ENCODE measurements at places on chromosomes 1 and 21.

- no peak for DNase-seq
Observed at GRCh38 chr1:29579821-29580425, 343.6 kb downstream of the PTPRU start.

DNA sequence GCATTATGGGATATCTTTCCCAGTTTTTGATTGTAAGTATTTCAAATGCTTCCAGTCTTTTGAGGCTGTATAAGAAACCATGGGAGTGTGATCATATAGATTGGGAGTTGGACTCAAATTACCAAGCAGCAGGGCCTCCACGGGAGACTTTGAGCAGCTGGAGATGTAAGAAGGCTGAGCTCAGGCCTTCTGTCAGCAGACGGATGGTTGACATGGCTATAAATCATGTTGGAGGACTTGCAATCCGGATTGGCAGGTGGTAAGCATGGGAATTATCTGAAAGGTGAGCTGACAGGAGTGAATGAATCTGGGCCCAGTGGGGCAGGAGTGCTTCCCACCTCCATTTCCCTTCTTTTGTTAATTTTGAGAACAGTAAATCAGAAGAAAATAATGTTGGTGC is 83.2 kb upstream of the PPM1J start:
- no peak for DNase-seq

- DNase-seq: no peak
Observed at GRCh38 chr21:29763674-29764073, 176.1 kb downstream of the GRIK1 start.

DNA sequence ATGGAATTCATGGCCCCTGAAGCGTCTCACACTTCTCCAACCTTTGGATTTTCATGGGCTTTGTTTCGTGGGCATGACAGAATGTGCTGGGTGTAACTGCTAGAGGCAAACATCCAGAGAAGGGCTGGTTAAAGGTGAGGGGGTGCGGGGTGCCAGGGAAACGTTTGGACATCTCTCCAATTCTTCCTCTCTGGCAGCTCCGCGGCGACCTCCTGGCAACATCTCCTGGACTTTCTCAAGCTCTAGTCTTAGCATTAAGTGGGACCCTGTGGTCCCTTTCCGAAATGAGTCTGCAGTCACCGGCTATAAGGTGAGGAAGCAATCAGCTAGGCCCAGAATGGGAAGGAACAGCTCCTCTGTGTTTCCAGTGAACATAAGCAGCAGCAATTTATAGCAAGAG is 12.0 kb downstream of the TMEM81 start:
- DNase-seq: no peak

GRCh38 chr1:147527941-147528936 is 13.1 kb upstream of the BCL9 start:
- DNase-seq: no peak

DNA sequence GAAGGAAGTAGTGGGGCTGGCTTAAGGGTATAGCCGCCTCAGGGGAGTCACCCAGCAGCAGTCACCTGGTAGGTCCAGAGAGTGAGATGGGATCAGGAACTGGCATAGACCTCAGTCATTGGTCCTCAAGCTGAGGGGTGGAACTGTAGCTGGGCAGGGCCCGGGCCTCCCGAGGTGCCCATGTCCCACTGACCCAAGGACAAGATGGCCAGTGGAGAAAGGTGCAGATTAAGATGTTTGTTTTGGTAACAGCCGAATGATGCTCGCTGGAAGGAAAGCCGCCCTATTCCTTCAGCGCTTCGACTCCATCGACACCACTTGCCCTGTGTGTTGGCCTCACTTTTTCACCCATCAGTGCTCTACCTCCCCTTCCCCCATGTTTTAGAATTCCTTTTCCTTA is 16.4 kb downstream of the COL9A2 start:
- no peak for DNase-seq

GRCh38 chr1:35660581-35661473 is 19.5 kb upstream of the PSMB2 start:
- no peak for DNase-seq

- no peak for DNase-seq
Observed at GRCh38 chr21:43825936-43826622, 36.7 kb downstream of the RRP1 start.

GRCh38 chr1:227998374-227999055 is 8.3 kb upstream of the WNT3A start:
- DNase-seq: no peak

DNA sequence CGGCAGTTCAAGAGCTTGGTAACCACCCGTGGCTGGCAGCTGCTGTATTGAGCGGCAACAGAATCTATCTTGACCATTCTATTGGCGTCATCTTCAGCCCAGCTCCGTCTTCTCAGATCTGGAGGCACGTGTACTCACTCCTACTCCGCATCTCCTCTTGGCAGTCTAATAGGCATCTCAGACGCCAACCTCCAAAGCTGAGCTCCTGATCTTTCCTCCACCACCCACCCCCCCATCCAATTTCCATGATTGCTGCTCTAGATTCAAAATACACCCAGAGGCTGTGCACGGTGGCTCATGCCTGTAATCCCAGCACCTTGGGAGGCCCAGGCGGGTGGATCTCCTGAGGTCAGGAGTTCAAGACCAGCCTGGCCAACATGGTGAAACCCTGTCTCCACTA is 84.6 kb upstream of the CASZ1 start:
- DNase-seq: no peak

- DNase-seq: no peak
Observed at GRCh38 chr1:46425726-46426125, 31.6 kb downstream of the FAAH start.

DNA sequence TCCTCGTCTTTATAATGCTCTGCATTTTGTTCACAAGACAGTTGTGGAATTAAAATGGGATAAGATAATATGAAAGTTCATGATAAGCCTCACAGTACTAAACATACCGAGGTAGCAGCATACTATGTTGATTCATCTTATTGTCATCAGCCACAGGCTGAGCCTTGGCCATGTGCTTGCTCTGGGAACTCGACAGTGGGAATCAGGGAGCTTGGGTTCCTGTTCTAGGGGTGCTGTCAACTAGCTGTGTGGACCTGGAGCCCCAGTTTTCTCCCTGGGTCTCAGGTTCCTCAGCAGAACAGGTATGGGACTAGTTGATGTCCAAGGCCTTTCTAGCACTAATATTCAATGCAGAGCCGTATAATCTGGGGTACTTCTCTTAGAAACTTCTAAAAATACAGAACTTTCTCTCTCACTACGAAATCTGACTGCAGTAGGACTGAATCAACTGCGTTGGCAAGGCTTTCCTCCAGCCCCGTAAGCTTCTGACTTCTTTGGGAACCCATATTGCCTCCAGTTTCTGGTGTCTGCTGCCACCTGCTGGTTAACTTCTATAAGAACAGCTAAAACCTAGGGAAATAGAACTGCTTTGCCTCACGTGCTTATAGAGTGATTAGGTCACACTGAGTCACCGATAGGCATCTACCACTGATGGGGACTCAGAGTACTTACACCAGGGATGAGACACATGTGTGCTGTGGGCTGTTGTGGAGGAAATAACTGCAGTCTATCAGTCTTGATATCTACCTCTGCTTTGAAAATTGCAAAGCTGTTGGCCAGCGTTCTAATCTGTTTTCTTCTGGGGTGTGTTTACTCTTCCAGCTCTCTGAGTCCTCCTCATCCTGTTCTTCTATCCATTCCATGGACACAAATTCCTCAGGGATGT is 110.9 kb downstream of the RGL1 start:
- DNase-seq: peak; percentile 75

DNA sequence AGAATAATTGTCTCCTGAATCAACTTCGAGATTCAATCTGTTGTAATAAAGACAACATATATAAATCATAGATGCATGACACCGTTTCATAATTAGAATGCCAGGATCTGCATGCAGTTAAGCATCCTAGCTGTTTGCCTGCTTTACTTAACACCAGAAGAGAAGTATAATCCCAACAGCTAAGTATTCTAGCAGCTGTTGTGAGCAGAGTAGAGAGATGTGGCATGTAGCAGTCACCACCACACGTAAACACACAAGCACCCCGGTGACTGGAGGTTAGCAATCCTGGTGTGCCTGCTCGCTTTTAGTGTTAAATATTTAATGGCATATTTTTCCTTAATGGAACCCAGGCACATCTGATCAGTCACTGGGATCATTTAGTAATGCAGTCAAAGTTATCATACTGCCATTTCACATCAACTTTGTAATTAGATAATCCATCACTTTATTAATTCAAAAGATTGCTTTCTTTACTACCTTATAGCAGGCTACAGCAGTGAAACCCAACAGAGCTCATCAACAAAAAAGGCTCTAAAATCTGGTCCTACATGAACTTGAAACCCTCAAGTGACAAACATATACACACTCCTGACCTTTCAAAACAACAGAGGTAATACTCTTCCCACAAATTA is 187.9 kb downstream of the SMYD3 start:
- DNase-seq: no peak

DNA sequence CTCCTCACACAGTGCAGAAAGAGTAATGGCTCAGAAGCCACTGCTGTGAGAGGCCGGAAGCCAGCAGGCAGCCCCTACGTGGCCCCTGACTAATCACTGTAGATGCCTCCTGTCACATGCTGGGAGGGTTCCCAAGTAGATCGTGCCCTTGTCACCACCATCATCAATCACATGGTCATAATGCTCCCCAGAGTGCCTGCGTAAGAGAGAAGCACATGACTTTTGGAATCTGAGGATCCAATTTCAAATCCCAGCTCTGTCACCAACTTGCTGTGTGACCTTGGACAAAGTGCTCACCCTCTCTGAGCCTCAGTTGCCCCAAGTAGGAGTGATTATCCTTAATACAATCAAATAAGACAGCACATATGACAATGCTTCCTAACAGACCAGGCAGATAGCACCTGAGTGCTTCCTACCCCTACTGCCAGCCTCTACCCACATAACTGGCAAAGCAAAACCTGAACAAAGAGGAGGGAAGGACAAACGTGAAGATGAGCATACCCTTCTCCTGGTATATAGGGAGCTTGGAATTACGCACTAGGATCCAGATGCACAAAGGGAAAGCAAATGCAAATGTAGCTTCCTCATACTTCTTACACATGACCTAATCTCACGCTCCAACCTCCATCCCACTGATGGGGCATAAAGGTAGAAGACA is 65.7 kb downstream of the SDC3 start:
- no peak for DNase-seq

- DNase-seq: no peak
Observed at GRCh38 chr21:29496337-29496736, 197.6 kb downstream of the BACH1 start.

All from bone marrow (tissue), 2 donors.